ENCODE measurements at places on chromosomes 2 and 18. TPM values are rescaled to one million over a fixed set of nuclear protein-coding genes. Genes with fewer than 3 reads are reported as not detected.

Gene IHH
- total RNA-seq = 0.17 TPM

Gene REV1
- 34.3 TPM for total RNA-seq

- DNase-seq = no peak
Measured at GRCh38 chr2:101076581-101076980, 74.5 kb downstream of the RPL31 start.

DNA sequence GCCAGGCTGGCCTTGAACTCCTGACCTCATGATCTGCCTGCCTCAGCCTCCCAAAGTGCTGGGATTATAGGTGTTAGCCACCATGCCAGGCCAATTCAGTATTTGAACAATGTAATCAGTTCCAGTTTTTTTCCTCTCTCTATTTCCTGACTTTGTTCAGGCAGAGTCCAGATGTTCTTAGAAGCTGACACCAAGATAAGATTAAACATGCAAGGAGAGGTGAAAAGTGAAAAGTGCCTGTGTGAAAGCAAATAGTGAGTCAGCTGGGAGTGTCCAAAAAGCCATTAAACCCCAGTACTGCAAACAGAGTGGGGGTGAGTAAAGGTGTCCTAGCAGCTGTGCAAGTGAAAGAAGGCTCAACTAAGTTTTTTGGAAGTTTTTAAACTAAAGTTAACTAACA lies 231.5 kb downstream of the PTH2R start:
- no peak for DNase-seq

- no peak for DNase-seq
Measured at GRCh38 chr18:24000613-24001490, 13.7 kb upstream of the TTC39C start.

Gene FNDC4
- 3.3 TPM for total RNA-seq

DNA sequence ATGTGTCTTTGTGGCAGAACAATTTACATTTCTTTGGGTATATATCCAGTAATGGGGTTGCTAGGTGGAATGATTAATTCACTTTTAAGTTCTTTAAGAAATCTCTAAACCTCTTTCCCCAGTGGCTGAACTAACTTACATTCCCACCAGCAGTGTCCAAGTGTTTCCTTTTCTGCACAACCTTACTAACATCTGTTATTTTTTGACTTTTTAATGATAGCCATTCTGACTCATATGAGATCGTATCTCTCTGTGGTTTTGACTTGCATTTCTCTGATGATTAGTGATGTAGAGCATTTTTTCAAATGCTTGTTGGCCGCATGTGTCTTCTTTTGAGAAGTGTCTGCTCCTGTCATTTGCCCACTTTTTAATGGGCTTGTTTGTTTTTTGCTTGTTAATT lies 43.1 kb upstream of the PTH2R start:
- DNase-seq = no peak

Gene ASNSD1
- total RNA-seq = 33.6 TPM

Measured in HCT116 (cell line).